NCI-H526 (cell line): ENCODE measurements at places on chromosomes 1 and 21.
A peak's percentile ranks its signal among the peaks of the same experiment; 100 is the strongest.

DNA sequence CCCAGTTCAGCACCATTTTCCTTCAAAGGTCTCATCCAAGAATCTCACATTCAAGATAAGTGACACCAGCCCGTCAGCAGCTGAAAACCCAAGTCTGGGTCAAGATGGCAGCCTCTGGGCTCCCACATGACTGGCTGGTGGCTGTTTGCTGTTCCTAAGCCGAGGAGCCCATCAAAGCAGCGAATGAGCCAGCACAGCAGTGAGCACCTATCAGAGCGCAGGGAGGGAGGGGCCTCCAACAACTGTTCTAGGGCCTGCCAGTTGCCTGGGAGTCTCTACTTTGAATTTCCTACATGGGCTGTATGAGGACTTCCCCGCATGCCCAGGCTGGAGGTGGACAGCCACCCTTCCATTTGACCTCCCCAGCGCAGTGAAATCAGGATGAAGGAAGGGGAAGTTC lies 102.7 kb downstream of the ADARB1 start:
- no peak for DNase-seq

- DNase-seq = no peak
These were observed 19.1 kb downstream of the MARCKSL1 start for GRCh38 chr1:32316903-32317277.

- no peak for DNase-seq
These were observed 101.3 kb upstream of the ZBTB40 start for GRCh38 chr1:22350171-22350923.

GRCh38 chr1:4743978-4744750 lies 89.8 kb downstream of the AJAP1 start:
- DNase-seq = no peak

DNA sequence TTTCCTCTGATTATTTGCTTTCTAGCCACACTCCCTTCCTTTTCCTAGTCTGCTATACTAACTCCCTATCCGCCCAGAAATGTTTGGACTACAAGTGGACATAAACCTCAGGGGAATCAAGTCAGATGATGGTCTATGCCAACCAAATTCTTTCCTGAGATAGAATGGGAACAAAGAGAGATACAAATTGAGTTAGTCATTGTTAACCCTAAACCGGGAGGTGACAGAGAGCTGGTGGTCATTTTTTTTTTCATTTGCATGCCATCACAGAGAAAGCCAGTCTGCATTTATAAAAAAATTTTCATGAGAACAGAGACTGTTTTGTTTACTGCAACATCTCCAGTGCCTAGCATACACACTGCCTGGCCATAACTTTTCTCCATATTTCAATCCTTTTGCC lies 35.0 kb downstream of the MYSM1 start:
- DNase-seq = peak; percentile 20

- no peak for DNase-seq
These were observed 43.8 kb upstream of the DIP2A start for GRCh38 chr21:46414965-46415275.

DNA sequence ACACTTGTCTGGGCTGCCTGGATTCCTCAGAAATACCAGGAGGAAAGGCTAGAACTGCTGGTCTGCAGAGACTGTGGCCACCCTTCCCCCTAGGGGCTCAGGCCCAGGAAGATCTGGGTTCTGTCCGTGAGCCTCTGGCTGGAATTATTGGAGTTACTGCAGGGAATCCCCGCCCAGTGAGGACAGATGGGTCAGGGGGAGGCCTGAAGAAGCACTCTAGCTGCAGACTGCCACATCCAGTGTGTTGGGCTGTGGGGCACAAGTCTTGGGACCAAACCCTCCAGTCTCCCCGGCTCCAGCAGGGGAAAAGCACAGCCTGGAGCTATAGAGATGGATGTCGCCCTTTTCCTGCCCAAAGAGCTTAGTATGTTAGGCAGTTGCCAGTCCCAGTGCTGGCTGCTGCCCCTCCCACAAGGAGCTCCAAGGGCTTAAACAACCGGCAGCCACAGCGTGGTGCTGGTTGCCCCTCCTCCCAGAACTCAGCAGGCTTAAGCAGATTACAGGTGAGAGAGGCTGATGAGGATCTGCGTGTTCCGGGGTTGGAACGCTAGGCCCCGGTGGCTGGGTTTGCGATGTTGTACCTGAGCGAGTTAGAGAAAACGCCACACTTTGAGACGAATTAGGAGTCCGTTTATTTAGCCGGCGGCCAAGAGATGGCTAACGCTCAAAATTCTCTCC lies 255.5 kb upstream of the LRRC7 start:
- no peak for DNase-seq

GRCh38 chr1:36882536-36883285 lies 151.6 kb downstream of the GRIK3 start:
- DNase-seq = no peak

DNA sequence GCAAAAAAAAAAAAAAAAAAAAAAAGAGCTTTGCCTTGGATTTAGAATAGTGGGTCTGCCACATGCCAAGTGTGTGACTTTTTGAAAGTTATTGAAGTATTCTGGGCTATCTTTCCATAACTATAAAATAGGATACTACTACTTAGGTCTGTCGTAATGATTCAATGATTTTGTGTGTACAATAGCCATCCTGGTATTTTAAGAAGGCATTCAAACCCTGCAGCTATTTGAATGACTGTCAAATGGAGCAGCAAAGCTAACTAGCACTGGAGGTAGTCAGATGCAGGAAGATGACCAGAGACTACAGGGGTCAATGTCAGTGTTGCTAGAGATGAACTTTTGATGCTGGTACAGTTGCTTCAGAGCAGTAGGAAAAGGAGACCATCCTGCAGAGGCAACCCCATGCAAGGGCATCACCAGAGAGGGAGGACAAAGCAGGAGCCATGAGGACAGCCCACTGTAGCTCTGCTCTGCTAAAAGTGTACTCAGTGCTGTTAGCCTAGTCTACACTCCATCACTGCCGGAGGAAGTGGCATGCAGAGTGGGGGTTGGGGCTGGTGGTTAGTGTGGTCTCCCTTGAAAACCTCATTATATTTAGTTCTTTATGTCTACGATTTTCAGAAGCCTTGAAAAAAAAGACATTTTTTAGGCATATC lies 29.0 kb downstream of the DUSP10 start:
- DNase-seq = no peak

GRCh38 chr1:174225499-174226204 lies 66.3 kb downstream of the RABGAP1L start:
- DNase-seq = no peak

DNA sequence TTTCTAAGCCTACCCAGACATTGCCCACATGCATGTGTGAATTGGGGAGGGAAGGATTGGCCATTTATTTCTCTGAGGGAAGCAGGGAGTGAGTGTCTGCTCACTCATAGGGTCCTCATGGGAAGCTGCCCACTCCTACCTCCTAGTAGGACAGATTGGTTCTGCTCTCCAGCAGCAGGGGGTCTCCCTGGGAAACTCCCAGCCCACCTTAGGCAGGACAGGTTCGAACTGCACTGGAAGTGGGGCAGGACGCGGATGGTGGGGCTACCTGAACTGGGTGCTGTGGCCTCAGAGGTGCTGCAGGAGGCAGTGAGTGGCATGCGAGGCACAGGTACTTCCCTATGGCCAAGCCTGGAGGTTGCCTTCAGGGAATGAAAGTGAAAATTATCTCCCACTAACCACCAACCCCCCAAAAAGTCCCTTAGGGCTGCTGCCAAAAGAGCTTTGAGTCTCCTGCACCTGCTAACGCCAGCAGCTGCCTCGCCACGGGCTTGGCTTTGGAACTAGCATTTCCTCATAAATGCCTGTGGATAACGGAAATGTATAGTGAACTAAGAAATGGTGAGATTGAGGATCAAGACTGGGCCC lies 157.0 kb upstream of the COA6 start:
- no peak for DNase-seq

DNA sequence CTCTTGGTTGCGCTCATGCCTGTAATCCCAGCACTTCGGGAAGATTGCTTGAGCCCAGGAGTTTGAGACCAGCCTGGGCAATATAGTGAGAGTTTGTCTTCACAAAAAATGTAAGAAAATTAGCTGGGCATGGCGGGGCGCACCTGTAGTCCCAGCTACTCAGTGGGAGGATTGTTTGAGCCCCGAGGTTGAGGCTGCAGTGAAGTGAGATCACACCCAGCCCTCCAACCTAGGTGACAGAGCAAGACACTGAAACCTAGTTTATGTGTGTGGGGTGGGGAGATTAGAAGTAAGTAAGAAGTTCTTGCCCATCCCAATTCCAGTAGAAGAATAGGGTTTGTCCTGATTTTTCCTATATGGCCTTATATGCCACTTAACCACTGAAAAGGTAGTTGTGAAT lies 2.0 kb downstream of the RPL5 start:
- no peak for DNase-seq

DNA sequence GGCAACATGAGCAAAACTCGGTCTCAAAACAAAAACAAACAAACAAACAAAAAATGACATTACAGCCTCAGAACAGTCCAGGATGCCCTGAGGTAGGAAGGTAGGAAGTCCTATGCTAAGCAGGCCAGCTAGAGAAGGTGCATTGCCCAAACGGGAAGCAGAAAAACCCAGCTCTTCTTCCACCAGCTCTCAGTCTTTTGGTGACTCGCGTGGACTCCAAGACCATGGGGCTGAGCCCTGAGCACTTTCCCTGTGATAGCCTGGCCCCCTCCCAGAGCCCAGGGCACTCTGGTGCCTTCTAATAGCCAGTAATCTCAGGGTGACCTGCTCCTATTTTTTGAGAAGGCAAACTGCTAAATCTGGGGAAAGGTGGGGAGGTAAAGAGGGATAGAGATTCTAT lies 16.1 kb downstream of the PHLDA3 start:
- DNase-seq = no peak

DNA sequence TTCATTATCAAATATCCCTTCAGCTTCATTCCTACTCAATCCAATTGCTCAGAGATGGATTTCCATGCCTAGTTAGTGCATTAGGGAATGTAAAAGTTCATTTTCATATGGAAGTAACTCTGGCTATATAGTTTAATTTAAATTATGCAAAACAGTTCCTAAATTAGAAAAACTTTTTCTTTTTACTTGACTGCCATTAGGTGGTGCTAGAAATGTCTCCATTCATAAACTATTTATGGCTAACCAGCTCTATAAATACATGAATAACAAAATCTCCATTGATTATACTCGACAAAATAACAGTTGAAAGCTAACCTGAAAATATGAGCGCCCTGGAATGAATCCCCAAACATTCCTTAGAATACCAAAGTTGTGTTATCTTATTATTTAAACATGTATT lies 311.4 kb downstream of the USH2A start:
- no peak for DNase-seq

GRCh38 chr1:119874186-119874585 lies 22.1 kb downstream of the ADAM30 start:
- DNase-seq = no peak

DNA sequence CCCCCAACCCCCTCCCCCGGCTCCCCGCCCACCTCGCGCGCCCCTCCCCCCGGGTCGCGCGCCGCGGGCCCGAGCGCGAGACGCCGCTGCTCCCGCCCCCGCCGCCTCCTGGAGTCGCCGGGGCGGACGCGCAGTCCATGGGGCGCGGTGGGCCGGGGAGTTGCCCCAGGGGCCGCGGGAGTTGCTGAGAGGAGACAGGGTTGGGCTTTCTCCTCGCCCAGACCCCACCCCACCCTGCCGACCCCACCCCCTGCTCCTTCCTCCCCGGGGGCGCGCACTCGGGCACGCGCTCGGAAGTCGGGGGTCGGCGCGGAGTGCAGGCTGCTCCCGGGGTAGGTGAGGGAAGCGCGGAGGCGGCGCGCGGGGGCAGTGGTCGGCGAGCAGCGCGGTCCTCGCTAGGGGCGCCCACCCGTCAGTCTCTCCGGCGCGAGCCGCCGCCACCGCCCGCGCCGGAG lies at the start of gene LAMC1:
LAMC1 (plus strand) TSS at position 275 of the 455 bp plus-strand sequence. CDS start 297 bp downstream, outside the sequence.
- DNase-seq = peak; percentile 98

DNA sequence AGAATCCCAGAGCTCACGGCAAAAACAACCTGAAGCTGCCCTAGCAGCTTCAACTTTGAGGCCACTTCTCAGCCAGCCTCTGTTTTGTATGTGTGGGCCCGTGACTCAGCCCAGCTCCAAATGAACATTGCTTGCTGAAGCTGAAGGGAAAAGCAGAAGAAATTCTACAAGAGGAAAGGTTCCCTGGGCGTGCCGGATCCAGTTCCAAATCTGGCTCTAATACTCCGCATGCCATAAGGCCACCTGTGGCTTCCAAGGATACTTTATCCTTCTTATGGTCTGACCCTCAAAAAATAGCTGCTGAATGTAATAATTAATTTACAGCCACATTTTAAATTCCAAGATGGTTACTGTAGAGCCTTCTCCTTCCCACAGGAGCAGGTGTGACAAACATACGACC lies 24.3 kb downstream of the TSPAN2 start:
- no peak for DNase-seq

DNA sequence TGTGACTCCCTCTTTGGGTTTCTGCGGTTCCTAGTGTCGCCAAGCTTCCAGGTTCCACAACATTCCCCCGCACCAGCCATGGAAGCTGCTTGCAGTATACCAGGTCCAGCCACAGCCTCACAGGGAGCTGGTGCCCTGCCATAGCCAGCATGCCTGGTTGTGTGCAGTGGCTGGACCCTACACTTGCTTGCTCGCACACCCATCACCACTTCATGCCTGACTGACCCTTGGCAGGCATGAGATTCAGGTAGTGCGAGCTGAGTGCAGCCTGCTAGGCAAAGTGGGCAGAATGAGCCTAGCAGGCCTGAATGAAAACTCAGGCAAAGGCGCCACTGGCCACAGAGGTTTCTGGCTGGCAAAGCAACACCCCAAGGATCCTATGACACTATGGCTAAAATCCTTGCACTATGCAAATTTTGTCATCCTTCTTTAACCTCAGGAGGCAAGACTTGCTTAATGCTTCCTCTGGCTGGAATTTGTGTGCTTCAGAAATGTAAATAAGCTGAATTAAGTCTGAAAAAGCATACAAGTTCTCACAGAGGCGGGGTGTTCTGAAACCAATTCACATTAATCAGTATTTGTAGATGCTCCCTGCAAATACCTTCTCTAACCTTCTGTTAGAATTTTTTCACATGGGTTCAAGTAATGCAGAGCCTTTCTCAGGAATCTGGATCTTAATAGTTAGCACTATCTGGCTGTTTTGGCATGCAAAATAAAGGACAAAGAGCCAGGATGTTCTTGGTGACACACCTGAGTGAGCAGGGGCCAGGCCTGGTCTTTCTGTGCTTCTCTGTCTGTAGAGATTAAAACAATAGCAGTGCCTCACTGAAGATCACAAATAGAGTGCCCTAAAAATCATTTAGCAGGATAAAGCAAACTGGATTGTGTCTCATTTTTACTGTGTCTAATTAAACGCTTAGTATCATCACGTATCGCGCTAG lies 256.9 kb downstream of the GPATCH2 start:
- DNase-seq = no peak

- no peak for DNase-seq
These were observed at the start of gene HJV for GRCh38 chr1:146021622-146022402. HJV (minus strand) TSS chr1:146021735; CDS start chr1:146020231, 1,504 bp downstream.

GRCh38 chr1:84236256-84236655 lies 65.3 kb upstream of the SAMD13 start:
- no peak for DNase-seq
